NCI-H1092 (cell line): ENCODE measurements at places on chromosomes 6 and 20.

DNA sequence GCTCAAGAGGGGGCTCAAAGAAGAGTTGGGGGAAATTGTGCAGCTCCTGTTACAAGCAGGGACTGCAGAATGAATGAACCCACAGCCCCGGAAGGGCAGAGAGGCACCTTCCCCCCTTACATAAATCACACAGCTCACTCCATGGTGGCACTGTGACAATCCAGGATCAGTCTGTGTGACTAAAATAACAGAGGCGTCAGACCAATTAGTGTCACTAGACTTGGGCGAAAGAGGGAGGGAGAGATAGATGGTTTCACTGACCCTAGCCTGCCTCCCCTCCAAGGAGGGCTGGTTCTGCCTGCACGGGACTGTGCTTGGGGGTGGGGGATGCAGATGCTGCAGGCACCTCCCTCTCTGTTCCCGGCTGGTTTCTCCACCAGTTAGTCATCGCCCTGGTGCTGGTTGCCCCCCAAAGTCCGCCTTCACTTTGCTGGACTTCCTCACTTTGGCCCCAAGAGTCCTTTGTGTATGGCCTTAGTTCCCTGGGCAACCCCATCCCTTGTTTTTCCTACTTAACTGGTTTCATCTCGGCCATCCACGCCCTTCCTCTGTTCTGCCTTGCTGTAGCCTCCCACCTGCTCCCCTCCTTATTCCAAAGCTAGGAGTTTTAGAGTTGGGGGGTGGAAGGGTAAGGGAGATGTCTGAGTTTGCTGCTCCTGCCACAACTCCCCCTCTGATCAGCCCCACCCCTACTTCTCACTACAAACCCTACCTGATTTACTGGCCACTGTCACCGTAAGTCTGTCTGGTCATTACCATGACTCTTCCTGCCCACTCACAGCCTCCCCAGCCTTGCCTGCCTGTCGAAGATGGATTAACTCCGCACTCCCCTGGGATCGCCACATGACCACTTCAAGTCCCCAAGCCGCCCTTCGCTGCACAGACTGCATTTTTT lies 17.7 kb downstream of the CCDC167 start:
- DNase-seq = peak; percentile 78

- no peak for DNase-seq
These were observed 713.9 kb upstream of the MARCKS start for GRCh38 chr6:113143206-113143605.

DNA sequence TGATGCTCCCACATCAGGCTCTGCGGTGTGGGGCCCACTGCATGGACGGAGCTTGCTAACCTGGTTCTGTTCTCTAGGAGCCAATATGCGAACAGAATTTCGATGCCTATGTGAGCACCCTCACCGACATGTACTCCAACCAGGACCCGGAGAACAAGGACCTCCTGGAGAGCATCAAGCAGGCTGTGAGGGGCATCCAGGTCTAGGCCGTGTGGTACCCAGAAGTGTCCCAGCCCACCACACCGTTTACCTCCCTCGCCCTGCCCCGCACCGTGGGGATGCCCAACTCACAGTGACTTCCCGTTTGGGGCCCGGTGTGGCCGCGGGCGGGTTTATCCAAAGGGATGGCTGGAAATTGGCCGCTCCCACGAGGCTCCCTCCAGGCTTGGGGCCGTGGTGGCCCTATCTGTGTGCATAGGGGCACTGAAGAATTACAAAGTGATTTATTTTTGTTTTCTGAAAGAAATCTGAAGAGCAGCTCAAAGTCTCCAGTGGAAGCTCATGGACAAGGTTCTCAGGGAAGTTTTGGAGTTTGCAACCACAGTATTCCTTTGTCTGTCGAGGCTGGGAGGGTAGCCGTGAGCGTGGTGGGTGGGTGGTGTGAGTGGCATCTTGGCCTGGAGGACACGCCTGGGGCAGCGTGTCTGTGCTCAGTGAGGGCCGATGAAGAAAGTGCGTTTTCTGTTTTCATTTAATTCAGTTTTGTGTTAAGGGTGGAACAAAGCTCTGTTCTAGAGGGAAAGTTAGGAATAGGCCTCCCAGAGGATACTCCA lies 15.1 kb upstream of the PCMTD2 start:
- no peak for DNase-seq

DNA sequence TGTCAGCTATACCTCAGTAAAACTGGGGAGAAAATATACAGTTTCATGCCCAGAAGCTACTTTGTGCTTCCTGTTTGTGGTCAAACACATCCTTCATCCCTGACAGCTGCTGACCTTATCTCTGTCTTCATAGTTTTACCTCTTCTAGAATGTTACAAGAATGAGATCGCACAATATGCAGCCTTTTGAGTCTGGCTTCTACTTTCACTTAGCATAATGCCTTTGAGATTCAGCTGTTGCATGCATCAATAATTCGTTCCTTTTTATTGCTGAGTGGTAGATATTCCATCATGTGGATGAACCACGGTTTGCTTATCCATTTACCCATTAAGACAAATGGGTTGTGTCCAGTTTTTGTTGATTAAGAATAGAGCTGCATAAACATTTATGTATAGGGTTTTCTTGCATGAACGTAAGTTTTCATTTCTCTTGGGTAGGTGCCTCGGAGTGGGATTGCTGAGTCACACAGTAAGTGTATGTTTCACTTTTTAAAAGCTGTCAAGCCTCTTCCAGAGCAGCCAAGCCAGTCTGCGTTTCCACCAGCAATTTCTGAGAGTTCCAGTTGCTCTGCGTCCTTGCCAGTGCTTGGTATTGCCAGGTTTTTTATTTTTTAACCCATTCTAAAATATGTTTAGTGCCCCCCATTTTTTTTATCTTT lies 86.6 kb upstream of the PAX1 start:
- no peak for DNase-seq

GRCh38 chr20:8242827-8243724 lies 111.0 kb downstream of the PLCB1 start:
- DNase-seq = no peak

DNA sequence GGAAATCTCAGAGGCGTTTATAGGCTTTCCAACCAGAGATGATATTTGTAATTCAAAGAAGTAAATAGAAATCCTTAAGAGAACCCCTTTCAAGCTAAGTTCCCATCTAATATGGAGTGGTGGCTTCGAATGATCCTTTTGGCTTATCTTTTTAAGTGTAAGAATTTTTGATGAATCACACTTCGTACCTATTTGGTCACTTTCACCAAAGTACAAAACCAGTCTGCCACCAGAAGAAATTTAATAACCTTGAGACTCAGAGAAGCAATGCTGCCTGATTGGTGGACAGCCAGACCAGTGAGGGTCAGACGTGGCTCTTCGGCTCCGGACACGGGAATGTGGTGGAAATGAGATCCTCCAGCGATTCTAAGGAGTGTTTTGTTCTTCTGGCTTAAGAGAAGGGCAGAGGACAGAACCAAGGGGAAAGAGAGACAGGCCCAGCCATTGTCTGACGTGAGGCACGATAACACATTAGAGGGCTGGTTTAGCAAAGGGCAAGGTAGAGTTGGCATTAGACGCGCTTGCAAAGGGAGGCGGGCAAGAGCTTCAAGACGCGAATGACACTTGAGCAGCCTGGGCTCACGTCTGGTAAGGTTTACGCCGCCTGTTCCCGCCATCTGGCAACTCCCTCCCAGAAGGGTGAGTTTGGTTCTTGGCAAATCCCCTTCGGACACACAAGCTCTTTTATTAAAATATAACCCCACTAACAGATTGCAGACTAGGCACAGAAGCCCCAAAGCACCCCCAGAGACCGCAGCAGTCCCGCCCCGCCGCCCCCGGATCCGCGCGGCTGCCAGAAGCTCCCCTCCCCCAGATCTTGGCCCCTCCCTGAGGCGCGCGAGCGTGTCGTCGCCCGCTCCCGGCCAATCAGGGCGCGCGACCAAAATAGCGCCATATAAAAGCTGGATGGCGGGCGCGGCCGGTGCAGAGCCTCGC lies 50.0 kb upstream of the EZR start:
- DNase-seq = peak; percentile 86

DNA sequence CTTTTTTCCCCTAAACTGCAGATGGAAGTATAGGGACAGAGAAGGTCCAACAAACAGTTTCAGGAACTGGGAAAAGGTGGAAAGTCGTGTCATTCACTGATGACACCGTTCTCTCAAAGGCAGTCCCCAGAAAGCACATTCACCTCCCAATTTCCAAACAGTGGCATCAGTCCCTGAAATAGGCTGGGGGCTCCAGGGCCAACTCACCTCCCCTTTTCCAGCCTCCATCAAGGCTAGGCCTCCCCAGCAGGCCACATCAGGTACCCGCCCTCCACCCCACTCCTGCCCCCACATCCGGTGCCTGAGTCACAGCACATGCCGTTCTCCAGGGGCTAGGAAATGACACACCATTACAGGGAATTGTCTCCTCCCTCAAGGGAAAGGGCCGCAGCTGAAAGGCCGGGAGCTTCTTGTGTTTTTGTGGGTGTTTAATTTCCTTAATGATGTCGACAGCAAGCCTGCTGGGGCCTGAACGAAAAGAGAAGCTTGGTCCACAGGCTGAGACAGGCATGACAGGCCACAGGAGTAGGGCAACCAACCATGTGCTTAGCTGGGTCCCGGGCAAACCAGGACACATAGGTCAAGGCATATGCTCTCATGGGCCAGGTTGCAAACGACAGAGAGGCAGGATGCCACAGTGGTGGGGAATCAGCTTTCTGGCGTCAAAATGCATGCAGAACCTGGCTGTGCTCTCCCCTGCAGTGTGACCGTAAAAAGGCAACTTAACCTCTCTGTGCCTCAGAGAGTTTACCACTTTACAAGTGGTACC lies 39.2 kb downstream of the ZMYND8 start:
- DNase-seq = no peak

DNA sequence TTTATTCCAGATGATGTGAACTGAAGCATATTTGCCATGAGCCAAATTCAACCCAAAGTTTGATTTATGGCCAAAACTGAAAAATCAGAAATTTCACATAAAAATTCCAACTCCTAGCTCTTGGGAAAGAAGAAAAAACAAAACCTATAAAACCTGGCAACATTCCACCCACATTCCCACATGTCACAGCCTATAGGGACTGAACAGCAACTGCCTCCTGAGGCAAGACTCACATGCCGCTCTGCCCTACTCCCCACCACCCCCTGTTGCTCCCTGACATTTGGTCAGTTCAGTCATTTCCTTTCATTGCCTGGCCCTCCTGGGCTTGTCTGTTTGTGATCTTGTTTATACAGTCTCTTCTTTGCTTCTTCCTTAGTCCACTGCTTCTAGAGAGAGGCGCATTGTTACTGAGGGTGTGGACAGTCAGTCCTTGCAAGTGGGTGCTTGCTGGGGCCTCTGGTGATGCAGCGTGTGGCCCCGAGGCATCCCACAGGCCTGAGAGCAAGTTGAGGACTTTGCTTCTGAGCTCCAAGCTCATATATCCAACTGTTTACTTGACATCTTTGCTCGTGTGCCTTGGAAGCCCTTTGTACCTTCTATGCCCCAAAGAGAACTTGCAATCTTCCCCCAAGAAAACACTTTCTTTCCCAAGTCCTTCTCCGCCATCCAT lies 31.4 kb downstream of the NFATC2 start:
- DNase-seq = no peak

GRCh38 chr6:10613723-10614122 lies 80.7 kb downstream of the C6orf52 start:
- no peak for DNase-seq

GRCh38 chr20:19688031-19688806 lies 69.8 kb upstream of the RIN2 start:
- DNase-seq = peak; percentile 16

- DNase-seq = no peak
These were observed 492.1 kb upstream of the EYS start for GRCh38 chr6:66199171-66199570.

- no peak for DNase-seq
These were observed 70.0 kb upstream of the CD2AP start for GRCh38 chr6:47407300-47408281.

- no peak for DNase-seq
These were observed 152.7 kb downstream of the DLL1 start for GRCh38 chr6:170137911-170138910.

GRCh38 chr20:25859649-25860530 lies 163.2 kb upstream of the ZNF337 start:
- peak; percentile 73 for DNase-seq

GRCh38 chr6:94673251-94673650 lies 904.1 kb upstream of the MANEA start:
- no peak for DNase-seq

GRCh38 chr6:132142768-132143167 lies 191.6 kb upstream of the CCN2 start:
- no peak for DNase-seq

DNA sequence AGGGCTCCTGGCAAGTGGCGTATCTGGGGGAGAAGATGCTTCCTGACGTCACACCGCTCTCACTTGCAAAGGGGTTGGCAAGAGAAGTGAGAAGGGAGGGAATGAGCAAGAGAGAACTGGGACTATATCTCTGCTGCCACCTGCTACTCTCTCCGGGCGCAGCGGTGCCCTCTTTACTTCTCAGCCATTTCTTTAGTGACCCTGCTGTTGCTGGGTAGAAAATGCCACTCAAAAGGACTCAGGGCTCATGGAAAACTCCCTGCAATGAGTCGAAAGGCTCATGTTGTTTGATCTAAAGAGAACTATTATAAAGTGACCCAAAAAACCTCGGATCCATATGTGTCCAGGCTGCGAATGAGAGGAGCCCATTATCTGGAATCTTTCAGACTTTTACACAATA lies 401.8 kb downstream of the SAMD5 start:
- no peak for DNase-seq
